ENCODE measurements at places on chromosomes 2 and 18.

DNA sequence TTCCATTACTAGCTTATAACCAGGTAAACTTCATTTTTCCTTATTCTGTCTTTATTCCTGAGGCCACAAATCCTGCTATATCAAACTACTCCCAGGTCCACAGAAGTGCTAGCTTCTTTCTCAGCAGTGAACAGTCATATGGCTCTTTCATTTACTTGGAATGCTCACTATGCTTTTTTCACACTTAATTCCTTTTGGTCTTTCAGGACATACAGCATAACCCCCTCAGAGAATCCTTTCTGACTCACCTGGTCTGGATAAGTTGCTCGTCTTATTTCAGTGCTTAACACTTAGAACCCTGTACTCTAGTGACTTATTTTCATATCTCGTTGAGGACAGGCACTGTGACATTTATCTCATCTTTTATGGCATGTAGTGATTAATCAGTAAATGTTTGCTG lies 325.0 kb upstream of the UBE2E3 start:
- no peaks in the 10 kb centered on the region for H3K27me3 ChIP-seq
- no peak overlapping the region for H3K4me3 ChIP-seq
- H3K36me3 ChIP-seq = no peaks in the 10 kb centered on the region
- H3K27ac ChIP-seq = peak overlapping the region; percentile 64
- DNase-seq = no peak

DNA sequence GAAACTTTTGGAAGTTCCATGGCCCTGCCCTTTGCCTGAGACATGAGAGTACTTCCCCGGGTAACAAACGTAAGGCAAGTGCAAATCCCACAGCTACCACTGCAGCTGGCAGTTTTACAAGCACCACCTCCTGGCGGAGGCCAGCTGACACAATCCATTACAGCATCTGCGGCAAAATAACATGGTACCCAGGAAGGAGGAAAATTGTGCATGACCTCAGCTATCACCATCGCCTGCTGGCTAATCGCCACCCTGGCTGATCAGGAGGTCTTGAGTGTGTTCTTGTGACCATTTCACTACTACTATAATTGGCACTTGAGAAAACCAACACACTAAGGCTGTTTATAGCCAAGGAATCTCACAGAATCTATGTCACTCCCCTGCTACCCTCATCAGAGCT lies 71.7 kb upstream of the SERPINE2 start:
- H3K4me1 ChIP-seq = no peaks in the 10 kb centered on the region
- H3K27ac ChIP-seq = peak overlapping the region; percentile 33
- H3K27me3 ChIP-seq = no peaks in the 10 kb centered on the region
- H3K4me3 ChIP-seq = no peak overlapping the region
- H3K36me3 ChIP-seq = no peaks in the 10 kb centered on the region
- no peak for DNase-seq

DNA sequence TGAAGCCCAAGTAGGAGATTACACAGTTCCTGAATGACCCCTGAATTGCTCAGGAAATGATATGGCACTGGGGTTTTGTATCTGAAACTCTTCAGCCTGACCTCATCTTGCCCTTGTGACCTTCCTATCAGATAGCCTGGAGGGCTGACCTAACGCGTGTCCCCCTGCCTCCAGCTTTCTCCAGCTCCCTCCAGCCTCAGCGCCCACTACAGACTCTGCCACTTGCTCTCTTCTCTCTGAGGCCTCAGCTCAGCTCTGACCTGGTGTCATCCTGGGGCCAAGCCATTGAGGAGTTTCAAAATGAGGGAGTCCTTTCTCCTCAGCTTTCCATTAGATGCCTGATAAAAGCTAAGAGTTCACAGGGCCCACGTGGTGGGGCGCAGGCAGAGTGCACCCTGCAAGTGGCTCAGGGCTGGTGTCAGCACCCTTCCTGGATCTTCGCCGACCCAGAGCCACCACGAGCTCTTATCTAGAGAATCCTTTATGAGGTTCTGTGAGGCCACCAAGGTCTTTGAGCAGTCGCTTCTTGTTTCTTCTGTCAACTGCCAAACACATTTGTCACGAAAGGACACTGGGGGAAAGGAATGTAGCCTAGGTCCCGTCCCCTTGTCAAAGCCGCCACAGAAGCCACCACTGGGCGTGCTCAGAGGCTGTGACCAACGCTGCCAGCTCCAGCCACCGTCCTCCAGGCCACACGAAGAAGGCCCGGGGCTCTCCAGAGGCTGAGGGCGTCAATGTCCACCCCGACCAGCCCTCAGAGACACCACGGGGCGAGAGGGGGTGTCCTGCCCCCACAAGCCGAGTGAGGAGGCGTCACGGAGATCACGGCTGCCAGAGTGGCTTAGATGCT lies 131.3 kb upstream of the GPC1 start:
- H3K4me3 ChIP-seq = no peak overlapping the region
- H3K27ac ChIP-seq = no peak overlapping the region
- H3K36me3 ChIP-seq = no peaks in the 10 kb centered on the region
- no peaks in the 10 kb centered on the region for H3K4me1 ChIP-seq
- no peak for DNase-seq

GRCh38 chr2:18777250-18777812 lies 188.0 kb upstream of the NT5C1B start:
- no peaks in the 10 kb centered on the region for H3K36me3 ChIP-seq
- H3K27ac ChIP-seq = no peak overlapping the region
- H3K4me3 ChIP-seq = no peak overlapping the region
- H3K4me1 ChIP-seq = no peaks in the 10 kb centered on the region
- no peaks in the 10 kb centered on the region for H3K27me3 ChIP-seq
- no peak for DNase-seq

- H3K4me1 ChIP-seq = peaks cover 4% of the 10 kb centered on the region
- H3K27ac ChIP-seq = no peak overlapping the region
- H3K4me3 ChIP-seq = no peak overlapping the region
Observed at GRCh38 chr2:159432610-159433009, 146.1 kb upstream of the WDSUB1 start.
